Activated CD4-positive, CD25-positive, alpha-beta regulatory T cell treated with anti-CD3 and anti-CD28 coated beads, Interleukin-2, amount 50 U/mL, for 16 hours (primary cell): ENCODE measurements at places on chromosomes 11 and 22.

GRCh38 chr11:88119561-88119960 lies 55.7 kb downstream of the RAB38 start:
- no peak for DNase-seq

DNA sequence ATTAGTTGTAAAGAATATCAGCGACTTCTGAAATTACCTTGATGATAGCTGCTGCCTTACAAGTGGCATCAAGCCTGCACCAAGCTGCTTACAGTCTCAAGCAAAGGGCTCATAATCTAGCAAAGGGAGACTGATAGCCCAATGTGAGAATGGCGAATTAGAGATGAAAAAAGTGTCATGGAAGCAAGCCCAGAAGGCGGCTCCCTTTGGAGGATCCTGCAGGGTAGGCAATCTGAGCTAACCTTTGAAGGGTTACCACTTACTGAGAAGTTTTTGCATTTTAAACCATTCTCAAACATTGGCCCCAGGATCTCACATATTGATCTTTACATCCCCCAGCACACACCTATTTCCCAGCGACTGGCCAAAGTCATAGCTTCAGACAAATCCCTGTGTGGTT lies 18.5 kb downstream of the GAB2 start:
- DNase-seq, result no peak

GRCh38 chr11:72451831-72452376 lies 17.6 kb upstream of the CLPB start:
- no peak for DNase-seq

GRCh38 chr22:30885591-30885990 lies 83.0 kb downstream of the MORC2 start:
- no peak for DNase-seq

DNA sequence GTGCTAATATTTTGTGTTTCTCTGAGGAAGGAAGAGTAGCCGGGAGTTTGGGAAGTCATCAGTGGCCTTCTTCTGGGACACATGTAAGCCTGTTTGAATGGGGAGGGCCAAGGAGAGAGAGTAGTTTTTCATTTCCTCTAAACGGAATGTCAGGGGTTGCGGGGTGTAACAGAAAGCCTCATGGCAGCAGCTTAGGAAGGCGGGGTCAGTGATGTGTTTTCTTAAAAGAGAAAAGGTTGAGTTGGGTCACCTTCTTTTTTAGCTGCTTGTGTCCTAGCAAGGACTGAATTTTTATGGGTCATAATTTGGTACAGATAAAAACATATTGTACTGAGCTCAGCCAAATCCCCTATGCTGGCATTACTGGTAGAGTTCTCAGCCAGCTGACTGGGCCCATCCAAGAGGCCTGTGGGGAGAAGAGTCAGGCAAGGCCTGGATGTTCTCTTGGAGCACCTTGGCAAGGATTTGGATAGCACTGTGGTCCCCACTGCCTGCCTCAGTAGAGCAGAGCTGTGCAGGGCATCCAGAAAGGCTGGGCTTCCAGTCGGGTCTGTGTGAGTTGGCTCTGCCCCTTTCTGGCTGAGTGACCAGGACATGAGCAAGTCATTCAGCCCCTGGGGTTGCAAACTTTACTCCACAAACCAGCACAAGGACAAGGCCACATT lies 29.4 kb upstream of the NAV2 start:
- DNase-seq, result no peak

DNA sequence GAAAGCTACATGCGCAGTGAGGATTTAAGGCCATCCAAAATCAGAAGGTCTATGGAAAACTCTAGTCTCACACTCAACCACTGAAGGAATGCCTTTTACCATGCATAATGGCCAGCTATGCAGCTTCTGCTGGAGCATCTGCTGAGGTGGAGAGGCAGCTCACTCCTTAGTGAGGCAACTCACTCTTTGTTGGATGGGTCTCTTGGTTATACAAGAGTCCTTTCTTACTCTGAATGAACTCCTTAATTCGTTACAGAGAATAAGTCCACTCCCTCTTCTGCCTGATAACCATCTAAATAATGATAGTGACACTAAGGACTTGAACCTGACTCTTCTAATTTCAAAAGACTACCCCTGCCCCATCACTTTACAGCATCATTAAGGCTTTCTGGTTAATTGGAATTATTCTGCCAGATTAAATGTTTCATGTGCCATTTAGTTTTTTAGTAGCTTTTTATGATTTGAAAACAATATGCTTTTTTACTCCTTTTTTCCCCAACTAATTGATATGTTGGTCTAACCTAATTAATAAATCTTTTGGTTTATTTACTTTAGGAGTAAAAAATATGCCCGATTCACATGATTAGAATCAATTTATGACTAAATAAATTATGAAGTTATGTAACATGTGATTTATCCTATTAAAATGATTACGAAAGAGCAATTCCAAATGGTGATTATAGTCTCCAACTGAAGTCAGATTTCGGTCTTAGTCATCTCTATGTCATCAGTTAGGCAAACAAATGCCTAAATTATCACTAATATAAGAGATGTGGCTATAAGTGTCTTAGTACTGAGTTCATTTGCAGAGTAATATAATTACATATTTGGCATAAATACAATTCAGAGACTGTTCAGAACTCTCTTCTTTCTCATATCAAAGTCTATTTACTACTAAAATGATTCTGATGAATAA lies 286.7 kb upstream of the CCDC90B start:
- DNase-seq, result no peak

- no peak for DNase-seq
Measured at GRCh38 chr11:122198291-122198983, 82.4 kb upstream of the BLID start.

DNA sequence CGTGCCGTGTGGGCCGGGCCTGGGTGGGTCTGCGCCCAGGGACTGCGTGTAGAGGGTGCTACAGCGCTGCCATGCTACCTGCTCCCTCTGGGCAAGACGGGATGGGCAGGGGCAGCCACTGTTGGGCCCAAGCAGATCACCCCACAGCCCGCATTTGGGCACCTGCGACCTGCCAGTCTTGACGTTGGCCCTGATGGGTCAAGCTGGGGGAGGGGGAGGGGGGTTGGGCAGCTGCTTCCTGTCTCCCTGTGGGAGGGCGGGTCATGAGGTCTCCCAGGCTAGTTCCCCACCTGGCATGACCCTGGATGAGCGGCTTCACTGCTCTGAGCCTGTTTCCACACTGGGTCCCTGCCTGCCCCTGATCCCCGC lies 2.8 kb upstream of the RPS19BP1 start:
- no peak for DNase-seq

DNA sequence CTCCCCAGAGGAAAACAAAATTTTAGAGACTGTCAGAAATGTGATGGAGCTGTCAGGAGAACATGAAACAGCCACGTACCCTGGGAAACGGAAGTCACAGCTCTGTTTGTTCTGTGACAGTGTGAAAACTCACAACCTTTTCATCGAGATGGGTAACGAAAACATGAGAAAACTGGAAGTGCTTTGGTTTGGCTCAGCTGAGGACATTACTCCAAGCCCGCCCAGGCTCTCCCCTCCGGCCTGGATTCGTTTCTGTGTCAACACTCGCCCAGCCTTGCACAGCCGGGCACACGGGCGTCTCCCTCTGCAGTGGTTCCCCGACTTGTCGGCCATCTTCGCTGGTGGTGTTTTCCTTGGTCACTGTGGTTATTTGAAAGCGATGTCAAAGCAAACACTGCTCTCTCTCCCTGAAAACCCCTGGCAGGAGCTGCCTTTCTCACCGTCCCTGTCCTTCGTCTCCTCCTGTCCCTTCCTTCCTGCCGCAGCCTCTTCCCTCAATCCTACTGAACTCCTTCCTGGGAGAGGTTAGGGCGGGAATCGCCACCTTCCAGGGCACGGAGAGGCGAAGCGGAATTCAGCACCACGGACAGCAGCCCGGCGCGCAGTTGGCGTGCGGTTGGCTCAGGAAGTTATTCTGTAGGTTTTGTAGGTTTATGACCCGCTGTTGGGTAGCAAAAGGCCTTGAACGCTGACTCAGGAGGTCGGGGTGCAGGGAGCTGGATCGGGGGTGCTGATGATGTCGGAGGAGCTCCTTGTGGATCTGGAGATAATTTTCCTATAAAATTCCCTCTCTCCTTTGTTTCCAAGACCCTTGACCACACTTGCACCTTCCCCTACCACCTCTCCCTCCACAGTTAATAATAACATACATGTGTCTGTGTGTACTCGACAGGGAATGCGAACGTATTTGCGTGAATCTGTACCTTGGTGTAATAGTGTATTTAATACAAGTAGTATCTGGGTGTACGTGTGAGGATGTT lies 13.1 kb upstream of the RPS19BP1 start:
- peak; percentile 36 for DNase-seq

DNA sequence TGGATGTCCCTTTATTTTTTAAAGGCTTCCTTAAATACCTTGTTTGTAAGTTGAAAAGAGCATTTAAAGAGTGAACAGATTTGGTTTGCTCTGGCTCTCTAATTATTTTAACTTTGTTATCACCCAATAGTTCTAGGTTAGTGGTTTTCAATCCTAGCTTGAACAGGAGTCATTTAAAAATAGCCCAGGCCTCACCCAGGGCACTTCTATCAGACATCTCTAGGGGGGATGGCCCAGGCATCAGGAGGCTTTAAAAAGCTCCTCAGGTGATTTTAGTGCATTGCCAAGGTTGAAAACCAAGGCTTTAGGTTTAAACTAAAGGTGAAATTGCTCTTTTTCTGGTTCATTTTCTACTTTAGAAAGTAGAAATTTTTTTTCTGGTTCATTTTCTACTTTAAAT lies 8.3 kb downstream of the CAT start:
- DNase-seq, result no peak

DNA sequence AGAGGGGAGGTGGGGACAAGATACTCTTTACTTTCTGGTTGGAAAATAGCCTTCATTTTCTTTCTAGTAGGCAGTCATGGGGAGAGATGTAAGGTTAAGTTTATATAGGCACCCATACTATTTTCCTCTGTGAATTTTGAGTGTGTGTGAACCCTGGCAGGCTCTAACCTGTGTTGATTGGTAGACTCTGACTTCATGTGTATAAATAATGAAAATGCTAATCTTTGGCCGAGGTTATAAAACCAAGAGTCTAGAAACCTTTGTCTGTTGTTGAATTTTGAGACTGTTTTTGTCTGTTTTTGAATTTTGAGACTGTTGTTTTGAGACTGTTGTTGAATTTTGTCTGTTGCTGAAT lies 14.0 kb downstream of the TRIM44 start:
- DNase-seq, result no peak

DNA sequence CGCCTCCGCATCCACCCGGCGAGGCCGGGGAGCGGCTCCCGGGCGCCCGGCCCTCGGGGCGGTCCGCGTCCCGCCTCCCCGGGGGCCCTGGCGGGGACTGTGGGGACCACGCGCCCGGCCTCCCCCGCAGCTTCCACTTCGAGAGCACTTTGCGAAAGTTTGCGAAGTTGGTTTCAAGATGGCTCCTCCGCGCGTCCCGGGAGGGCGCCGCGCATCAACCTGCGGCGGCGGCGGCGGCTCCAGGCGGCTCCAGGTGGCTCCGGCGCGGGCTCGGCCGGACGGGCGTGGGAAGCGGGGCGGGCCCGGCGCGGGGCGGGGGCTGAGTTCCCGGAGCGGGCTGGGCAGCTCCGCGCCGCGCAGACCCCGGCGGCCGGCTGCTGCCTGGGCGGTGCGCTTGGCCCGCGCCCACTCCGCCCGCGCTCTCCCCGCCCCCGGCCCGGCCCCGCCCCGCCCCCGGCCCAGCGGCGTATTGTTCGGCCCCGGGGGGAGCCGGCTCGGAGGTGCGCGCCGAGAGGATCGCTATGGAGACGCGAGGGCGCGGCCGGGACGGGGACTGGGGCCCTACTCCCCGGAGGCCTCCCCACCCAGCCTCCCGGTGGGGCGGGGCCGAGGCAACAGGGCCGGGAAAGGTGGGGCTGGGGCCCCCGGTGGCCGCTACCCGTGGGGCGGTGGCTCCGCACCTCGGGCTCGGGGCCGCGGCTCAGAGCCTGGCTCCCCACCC lies at the start of gene CELSR1:
Gene CELSR1, minus strand, starts transcription at position 396 of the 721 bp plus-strand sequence. CDS start 450 bp downstream, outside the sequence.
- no peak for DNase-seq
